ENCODE measurements at places on chromosomes 6 and 20.
A peak's percentile ranks its signal among the peaks of the same experiment; 100 is the strongest.

DNA sequence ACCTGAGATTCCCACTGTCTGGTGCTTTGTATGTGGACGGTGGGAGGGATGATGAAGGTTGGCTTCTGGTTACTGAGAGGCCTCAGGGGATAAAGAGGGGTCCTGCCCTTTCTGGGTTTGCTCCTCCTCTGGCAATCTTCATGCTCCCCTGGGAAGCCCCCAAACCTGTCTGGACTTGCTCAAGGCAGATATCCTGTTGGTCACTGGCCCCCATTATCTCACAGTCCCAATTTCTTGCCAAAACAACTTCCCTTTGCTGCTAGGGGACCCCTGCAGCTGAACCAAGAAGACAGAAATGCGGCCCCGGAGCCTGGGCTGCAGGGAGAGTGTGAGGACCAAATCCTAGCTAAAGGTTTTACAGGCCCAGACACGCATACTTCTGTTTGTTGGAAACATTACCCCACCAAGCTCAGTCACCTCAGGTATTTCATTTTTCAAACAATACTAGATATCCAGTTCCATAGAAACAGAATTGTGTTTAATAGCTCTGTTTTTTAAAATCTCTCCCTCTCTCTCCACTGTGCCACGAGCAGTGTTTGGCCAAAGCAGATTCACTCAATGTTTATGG is 63.4 kb upstream of the MRPS10 start:
- DNase-seq = no peak

- DNase-seq = no peak
Measured at GRCh38 chr20:24977336-24977735, 15.2 kb downstream of the APMAP start.

DNA sequence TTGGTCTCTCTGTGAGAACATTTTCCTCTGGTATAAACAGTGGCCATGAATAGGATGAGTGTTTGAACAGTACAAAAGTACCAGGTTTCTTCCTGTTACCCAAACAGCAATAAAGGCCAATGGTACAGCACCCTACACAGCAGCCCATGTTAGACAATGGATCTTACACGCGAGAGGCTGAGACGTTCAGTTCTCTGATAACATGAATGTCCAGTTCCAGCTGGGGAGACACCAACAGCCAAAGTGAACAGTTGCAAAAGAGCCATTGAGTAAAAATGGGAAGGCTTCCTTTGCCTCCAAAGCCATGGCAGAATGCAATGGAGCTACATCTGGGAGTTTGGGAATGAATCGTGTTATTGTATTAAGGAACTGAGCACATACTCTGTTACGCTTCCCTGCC is 246.8 kb upstream of the SGK1 start:
- DNase-seq = peak; percentile 64

GRCh38 chr6:81969011-81969410 is 216.5 kb upstream of the TENT5A start:
- no peak for DNase-seq

GRCh38 chr20:5696011-5696559 is 54.1 kb upstream of the SHLD1 start:
- DNase-seq = no peak
